ENCODE measurements at places on chromosomes 4 and X. TPM values are rescaled to one million over a fixed set of nuclear protein-coding genes. Genes with fewer than 3 reads are reported as not detected.

CFAP47 gene
- total RNA-seq = not detected

KLHL34 gene
- total RNA-seq = 1.1 TPM

AWAT2 gene
- total RNA-seq = not detected

DNA sequence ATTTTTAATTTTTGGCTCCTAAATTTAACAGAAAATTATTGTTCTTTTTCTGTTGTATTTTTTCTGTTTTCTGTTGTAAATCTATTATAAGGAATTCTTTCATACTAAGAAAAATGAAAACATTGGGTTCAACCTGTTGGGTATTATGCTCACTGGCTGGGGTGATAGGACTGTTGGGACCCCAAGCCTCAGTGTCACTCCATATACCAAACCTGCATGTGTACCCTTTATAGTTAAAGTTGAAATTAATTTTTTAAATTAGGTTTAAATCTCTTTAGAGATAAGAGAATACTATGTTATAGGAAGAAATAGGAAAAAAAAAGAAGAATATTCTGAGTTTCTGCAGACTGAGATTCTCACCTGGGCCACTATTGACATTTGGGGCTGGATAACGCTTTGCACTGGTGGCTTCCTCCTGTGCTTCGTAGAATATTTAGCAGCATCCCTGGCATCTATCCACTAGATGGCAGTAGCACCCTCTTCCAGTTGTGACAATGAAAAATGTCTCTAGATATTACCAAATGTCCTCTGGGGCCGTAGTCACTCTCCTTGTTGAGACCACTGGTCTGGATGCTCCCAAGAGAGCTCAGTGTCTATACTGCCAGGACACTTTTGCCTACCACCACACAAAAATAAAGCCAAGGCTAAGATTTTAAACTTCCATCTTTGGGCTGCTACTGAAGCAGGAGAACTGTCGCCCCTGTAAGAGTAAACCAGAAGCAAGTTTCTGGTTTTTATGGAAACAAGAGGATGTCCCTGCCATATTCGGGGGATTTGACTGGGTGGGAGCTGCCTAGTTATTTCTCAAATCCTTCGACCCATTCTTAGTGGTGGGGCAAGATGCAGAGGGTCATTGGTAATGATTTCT lies 22.4 kb upstream of the CLTRN start:
- H3K27me3 ChIP-seq = no peaks in the 10 kb centered on the region
- peaks cover 8% of the 10 kb centered on the region for H3K36me3 ChIP-seq
- H3K4me3 ChIP-seq = no peak overlapping the region
- peaks cover 8% of the 10 kb centered on the region for H3K4me1 ChIP-seq
- DNase-seq = peak; percentile 64

DNA sequence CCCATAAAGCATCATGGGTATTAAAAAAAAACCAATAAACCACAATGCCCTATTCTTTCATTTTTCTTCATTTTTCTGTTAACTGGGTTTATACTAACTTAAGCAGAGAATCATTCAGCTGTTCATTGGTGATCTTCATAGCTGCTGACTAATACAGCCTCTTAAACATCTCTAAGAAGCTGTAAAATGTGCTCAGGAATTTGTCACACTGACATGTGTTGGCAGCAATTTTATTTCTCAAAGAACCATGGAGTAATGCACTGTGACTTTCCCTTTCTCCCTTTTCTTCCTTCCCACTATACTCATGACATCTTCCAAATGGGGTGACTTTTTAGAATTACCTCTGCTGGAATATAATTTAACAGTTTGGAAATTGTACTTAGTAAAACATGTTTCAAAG lies 315.4 kb downstream of the ANTXR2 start:
- H3K36me3 ChIP-seq = no peaks in the 10 kb centered on the region
- no peak for DNase-seq
- H3K27me3 ChIP-seq = peaks cover 3% of the 10 kb centered on the region
- H3K27ac ChIP-seq = no peak overlapping the region

DNA sequence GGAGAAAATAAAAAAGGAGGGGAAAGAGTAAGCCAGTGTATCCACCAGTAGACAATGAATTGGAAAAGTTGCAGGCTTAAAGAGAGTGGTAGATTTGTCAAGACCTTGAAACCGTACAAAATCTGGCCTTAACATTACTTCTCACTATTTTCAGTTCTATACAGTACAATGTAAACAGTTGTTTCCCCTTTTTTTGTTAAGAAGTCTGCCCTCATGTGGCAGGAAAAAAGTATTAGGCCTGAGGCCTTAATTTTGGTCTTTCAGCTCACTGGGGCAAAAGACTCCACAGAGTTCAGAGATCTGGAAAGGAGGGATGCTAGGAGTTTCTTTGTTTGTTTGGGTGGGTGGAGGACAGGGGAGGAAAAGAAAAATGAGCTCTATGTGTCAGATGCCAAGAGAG lies 92.8 kb upstream of the CCDC160 start:
- no peak overlapping the region for H3K27ac ChIP-seq
- peak; percentile 6 for DNase-seq
- H3K4me1 ChIP-seq = peaks cover 2% of the 10 kb centered on the region
- H3K4me3 ChIP-seq = no peak overlapping the region
- H3K27me3 ChIP-seq = no peaks in the 10 kb centered on the region

- H3K4me3 ChIP-seq = no peak overlapping the region
- no peak for DNase-seq
- H3K4me1 ChIP-seq = no peaks in the 10 kb centered on the region
- no peaks in the 10 kb centered on the region for H3K27me3 ChIP-seq
- no peaks in the 10 kb centered on the region for H3K36me3 ChIP-seq
These were observed 115.2 kb downstream of the GABRA2 start for GRCh38 chr4:46274717-46275116.

DNA sequence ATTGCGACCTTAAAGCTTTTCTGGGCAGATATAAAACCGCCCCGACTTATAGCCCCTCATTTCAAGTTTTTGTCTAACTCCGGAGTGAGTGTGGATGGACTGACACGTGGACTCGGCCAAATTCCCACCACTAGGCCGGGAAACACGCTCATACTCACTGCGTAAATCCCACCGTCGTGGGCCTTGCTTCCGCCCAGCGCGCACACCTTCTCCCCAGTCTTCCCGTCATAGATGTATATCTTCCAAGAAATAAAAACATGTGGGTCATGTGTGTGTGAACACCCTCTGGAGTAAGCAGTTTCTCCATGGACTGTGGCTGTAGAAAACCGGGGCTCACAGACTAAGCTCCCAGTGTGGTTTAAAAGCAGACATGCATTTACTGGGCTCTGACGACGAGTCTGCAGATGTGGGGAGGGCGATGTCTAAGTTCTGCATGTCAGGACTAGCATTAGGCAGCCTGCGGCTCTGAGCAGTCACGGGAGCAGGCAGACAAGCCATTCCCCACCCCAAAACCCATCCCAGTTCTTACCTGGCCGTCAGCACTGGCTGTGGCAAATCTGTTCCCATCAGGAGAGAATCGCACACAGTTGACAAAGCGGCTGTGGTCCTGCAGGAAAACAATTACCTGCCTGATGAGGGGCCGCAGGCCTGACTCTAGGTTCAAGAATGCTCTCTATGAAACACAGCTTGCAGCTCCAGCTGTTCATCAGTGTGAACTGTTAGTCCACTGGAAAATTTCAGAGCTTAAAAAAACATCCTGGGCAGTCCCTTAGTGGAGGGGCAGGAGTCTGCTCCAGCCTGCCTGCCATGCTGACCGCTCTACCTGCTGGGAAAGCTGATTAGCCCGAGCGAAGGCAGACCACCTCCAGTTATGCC lies 28.2 kb downstream of the WDR1 start:
- H3K4me1 ChIP-seq = peaks cover 22% of the 10 kb centered on the region
- peaks cover 44% of the 10 kb centered on the region for H3K36me3 ChIP-seq
- no peaks in the 10 kb centered on the region for H3K27me3 ChIP-seq
- peak overlapping the region; percentile 57 for H3K27ac ChIP-seq

All from activated naive CD4-positive, alpha-beta T cell treated with anti-CD3 and anti-CD28 coated beads for 36 hours (primary cell).